ENCODE measurements at places on chromosomes 2 and 18. TPM values are rescaled to one million over a fixed set of nuclear protein-coding genes. Genes with fewer than 3 reads are reported as not detected.

The REEP1 gene
- total RNA-seq: 125 TPM

The LCT gene
- not detected for total RNA-seq

The FSIP2 gene
- 3.2 TPM for total RNA-seq

The ZNF892 gene
- 31.0 TPM for total RNA-seq

The ACKR3 gene
- total RNA-seq: 7.1 TPM

The COL4A3 gene
- 0.49 TPM for total RNA-seq

The LRRTM4 gene
- 32.2 TPM for total RNA-seq

The NETO1 gene
- 27.0 TPM for total RNA-seq

The TUBB8B gene
- total RNA-seq: not detected

The ASXL3 gene
- 91.7 TPM for total RNA-seq

The SCG2 gene
- 81.9 TPM for total RNA-seq

The MAPRE3 gene
- total RNA-seq: 23.8 TPM

The TSGA10 gene
- 9.8 TPM for total RNA-seq

The SP110 gene
- 1.2 TPM for total RNA-seq

The PJVK gene
- total RNA-seq: 4.2 TPM

The RSAD2 gene
- 2.0 TPM for total RNA-seq

The GALNT3 gene
- 3.0 TPM for total RNA-seq

The SPDYA gene
- total RNA-seq: 1.5 TPM

The VIT gene
- not detected for total RNA-seq

The HOXD8 gene
- total RNA-seq: 0.25 TPM

The CHRNG gene
- not detected for total RNA-seq

The USP40 gene
- total RNA-seq: 11.3 TPM

The TACR1 gene
- total RNA-seq: 1.7 TPM
